Activated T-helper 1 cell treated with Interleukin-2 at 50 U/mL for 16 hours (primary cell): ENCODE measurements at places on chromosomes 5 and 9.
A peak's percentile ranks its signal among the peaks of the same experiment; 100 is the strongest.

DNA sequence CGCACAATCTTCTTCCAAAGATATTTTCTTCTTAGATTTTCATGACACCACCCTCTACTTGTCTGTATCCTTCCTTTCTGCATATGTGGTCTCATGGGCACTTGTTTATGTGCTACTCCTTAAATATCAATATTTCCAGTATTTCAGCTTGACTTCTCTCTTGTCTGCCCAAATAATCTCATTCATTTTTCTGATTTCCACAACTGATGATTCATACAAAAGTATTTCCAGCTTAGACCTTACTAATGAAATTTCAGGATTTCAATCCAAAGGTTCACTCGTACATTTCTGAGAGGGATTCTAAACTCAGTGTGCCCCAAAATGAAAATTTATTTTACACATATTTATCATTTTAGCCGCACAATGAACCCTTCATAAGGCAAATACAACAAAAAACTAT is 928.9 kb upstream of the C9orf72 start:
- DNase-seq, result no peak

DNA sequence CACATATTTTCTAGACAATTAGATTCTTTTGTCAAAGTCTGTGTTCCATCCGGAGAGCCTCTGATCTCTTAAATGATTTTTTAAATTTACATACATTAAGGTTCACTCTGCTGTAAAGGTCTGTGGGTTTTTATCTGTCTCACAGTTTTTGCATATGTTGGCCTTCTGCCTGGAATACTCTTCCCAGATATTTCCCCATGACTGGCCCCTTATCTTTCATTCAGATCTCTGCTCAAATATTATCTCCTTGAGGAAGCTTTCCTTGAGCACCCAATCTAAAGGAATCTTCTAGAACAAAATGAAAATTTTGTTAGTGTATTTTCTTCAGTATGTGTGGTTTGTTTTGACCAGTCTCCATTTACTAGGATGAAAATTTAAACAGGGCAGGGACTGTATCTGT is 26.3 kb downstream of the FAF2 start:
- no peak for DNase-seq

GRCh38 chr9:89386797-89387196 is 68.5 kb downstream of the SECISBP2 start:
- no peak for DNase-seq

DNA sequence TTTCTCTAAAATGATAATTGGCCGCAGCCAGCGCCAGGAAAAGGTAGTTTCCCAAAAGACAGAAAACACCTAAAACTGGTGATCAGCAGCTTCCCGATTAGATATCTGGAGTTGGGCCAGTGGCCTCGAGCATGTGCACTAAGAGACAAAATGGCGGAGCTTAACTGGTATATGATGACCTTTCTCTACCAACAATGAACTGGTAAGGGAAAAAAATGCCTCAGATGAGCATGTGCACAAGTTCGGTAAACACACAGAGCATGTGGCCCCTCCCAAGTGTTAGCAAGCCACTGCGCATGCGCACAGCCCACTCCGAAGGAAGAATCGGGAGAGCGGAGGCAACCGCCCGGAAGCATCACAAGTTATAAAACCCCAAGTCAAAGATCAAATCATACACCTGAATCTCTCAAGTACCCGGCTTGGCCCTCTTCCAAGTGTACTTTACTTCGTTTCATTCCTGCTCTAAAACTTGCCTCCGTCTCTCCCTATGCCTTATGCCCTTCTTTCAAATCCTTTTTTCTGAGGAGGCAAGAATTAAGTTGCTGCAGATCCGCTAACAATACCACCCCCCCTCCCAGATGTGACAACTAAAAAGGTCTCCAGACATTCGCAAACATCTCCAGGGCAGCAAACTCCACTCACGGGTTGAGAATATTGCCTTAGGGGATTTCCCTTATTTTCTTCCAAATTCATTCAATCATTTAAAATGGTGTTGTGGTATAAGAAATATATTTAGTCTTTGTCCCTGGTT is 15.0 kb upstream of the PTBP3 start:
- peak; percentile 58 for DNase-seq

DNA sequence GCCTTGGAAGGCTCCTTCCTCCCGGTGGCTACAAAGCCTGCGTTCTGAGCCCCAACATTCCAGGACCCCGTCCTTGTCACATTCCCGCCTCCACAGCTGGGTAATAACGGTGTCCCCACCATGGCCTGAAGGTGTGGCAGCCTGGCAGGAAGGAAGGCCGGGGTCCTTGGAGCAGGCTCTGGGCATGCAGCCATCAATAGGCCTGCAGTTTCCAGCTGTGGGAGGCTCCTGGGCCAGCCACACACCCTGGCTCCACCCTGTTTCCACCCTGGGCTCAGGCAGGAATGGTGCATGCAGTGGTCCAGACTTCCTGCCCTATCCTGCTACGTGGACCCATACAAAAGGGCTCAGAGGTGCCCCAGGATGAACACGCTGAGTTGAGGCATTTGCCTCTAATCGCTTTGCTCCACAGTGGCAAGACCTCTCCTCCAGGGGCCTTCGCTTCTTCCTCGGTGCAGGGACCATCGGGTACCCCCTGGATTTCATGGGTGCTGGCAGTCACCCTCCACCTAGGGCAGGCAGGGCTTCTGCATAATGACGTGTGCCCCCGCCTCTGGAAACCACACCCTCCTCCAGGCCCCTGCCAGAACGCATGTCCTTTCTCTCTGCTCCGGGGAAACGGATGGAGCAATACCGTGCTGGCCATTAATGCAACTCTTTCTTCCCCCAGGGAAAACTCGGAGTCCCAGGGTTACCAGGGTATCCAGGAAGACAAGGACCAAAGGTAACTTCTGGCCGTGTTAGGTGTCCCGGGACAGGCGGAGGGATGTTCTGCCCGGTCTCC is 95.1 kb upstream of the FCN2 start:
- no peak for DNase-seq

DNA sequence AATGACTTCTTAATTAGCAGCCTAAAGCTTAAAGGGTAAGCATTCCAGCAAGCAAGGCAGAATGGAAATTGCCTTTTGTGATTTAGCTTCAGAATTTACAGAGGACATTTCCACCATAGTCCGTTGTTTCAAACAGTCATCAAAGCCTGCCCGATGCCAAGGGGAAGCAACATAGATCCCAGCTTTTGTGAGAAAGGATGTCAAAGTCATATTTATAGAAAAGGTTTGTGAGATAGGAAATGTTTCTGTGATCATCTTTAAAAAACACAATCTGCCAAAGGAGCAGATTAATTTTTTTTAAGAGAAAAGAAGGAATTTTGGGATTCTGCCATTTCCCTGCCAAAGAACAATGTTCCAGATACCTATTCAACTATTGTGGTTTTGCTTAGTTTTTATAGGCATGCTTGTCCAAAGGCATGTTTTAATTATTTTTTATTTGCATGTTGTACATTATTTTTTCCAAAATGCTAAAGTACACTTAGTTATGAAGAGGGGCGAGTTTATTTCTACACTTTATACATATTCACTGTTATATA is 346.9 kb downstream of the ZNF608 start:
- no peak for DNase-seq

GRCh38 chr9:79667120-79667519 is 95.4 kb downstream of the TLE4 start:
- DNase-seq, result no peak
